ENCODE measurements at places on chromosomes 1 and 21. TPM values are rescaled to one million over a fixed set of nuclear protein-coding genes. Genes with fewer than 3 reads are reported as not detected.

The PTGFR gene
- total RNA-seq: 3.0 TPM

The GJB3 gene
- not detected for total RNA-seq

The ERI3 gene
- total RNA-seq: 99.2 TPM

The CLIC6 gene
- 0.31 TPM for total RNA-seq

The NUP210L gene
- under 0.01 TPM for total RNA-seq

DNA sequence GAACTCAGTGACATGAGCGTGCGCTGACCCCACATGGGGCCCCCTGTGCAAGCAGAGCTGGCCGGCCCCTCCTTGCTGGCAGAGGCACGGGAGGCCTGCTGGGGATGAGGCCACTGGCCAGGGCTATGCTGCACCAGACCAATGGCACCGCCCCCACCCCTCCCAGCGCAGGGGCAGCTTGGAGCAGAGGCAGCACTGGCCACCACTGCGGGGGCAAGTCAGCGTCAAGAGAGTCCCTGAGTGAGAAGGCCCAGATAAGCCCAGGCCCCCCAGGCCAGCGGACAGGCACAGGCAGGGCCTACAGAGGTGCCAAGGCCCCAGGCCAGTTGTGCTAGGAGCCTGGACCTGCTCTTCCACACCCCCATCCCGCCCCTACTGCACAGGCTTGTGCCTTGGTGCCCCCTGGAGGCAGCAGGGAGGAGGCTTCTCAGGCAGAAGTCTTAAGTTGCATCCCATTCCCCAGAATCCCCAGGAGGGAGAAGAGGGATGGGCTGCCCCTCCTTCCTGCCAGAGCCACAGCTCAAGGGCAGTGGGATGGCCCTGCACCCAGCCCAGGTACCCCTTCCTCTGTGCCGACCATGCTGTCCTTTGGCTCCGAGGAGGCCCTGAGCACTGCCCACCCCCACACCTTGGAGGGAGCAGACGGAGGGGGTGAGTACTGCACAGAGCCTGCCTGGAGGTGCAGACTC is 35.8 kb downstream of the EPHX1 start:
- DNase-seq: peak; percentile 20

GRCh38 chr1:221118938-221119320 is 239.7 kb downstream of the HLX start:
- DNase-seq: no peak

- DNase-seq: no peak
Measured at GRCh38 chr1:214864896-214865688, 217.4 kb upstream of the KCNK2 start.

- DNase-seq: no peak
Measured at GRCh38 chr21:45853703-45854342, 127.7 kb upstream of the COL6A1 start.

- DNase-seq: no peak
Measured at GRCh38 chr21:31945141-31945540, 72.3 kb downstream of the HUNK start.

DNA sequence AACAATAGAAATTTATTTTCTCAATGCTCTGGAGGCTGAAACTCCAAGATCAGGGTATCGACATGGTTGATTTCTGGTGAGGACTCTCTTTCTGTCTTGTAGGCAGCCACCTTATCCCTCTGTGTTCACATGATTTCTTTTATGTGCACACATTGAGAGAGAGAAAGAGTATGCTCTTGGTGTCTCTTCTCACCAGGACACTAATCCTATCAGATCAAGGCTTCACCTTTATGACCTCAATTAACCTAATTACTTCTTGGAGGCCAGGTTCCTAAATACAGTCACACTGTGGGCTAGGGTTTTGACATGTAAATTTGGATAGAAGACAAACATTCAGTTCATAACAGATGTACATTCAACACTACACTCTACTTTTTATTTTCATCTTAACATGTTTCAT is 1094.2 kb upstream of the ADGRL2 start:
- no peak for DNase-seq

DNA sequence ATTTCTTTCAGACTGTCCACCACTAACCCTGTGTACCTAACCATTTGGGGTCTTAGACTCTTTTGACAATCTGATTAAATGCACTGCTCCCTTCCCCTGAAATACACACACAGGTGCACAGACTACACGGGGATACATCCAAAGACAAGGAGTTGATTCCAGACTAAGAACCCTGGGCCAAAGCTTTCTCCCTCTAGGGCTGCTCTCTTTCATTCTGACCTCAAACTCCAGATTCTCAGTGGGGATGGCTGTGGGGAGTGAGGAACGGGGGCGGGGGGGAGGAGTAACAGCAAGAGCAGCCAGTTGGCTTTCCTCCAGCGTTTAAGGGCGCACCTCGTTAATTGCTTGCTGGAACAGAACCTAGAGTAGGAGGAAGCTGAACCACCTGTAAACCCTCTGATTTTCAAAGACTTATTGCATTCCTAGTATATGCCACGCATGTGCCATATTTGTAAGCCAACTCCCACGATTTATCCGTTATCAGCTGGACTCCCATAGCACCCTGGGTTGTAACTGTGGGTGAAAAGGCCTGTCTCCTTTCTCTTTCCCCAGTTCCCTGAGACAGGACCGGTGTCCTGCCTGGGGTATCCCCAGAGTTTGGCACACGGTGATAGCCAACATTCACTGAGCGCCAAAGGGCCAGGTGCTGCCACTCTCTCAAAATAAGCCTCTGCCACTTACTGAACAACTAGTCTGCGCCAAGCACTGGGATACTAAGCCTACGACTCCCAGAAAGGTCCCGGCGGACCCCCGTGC is 920 bp downstream of the MTHFR start:
- no peak for DNase-seq
